M059J (cell line): ENCODE measurements at places on chromosomes 5 and 9. TPM values are rescaled to one million over a fixed set of nuclear protein-coding genes. Genes with fewer than 3 reads are reported as not detected.

Gene LCN2
- total RNA-seq = 0.42 TPM in 1 of 2 replicates, not detected in the other

Gene EMB
- total RNA-seq = 1.2 and 1.3 TPM in 2 replicates

Gene MAT2B
- total RNA-seq = 75.0 and 76.3 TPM in 2 replicates

Gene FOXD1
- total RNA-seq = 17.1 and 17.4 TPM in 2 replicates

Gene ADAMTS2
- 0.02 TPM in 1 of 2 replicates, not detected in the other for total RNA-seq

Gene SMARCA2
- 62.0 and 75.0 TPM in 2 replicates for total RNA-seq

Gene PNPLA7
- total RNA-seq = 0.27 TPM in 1 of 2 replicates, not detected in the other

Gene AJM1
- total RNA-seq = 0.15 and 1.1 TPM in 2 replicates

Gene ZFYVE16
- total RNA-seq = 21.9 and 26.9 TPM in 2 replicates

Gene OR1Q1
- not detected in 2 replicates for total RNA-seq

Gene EPB41L4B
- total RNA-seq = 4.7 and 6.5 TPM in 2 replicates
